ENCODE measurements at places on chromosomes 1 and 21.

DNA sequence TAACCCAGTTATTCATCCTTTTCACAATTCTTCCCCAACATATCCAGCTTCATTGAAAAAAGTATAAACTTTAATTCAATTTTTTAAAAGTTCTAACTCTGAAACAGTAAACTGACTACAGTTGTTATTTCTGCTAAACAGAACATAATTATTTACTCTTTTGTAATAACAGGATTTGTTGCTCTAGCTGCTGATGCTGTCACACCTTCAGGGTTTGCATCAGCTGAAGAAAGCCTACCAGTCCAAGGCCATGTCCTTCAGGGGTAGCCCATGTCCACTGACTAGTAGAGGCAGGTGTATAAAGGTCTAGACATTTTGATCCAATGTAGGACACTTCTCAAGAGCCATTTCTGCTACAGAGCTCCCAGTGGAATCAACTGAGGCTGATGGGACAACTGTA lies 107.7 kb downstream of the CDC42BPA start:
- no peak for DNase-seq

GRCh38 chr1:22831729-22832413 lies 121.2 kb downstream of the EPHB2 start:
- no peak for DNase-seq

- DNase-seq = peak; percentile 78
Measured at GRCh38 chr21:41425954-41426675, at the start of gene MX1. TSS of gene MX1 (plus strand) at chr21:41426239. CDS start at chr21:41432071, 5,832 bp downstream.

DNA sequence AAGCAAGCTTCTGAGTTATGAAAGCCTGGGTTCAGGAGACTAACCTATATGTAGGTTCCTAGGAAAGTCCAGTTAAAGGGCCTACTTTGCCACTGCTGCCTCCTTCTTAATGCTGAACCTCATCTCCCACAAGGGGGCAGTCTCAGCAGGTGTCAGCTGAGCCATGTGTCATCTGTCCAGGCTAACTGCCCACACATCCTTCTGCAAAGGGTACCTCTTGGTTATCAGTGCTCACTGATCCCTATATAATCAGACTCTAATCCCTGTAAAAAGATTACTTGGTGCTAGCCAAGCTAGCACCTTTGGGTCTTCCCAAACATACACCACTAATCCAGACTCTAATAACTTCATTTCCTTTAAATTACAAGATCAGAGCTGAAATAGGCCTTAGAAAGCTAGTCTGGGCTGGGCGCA lies 9.0 kb downstream of the PRDX1 start:
- DNase-seq = peak; percentile 32

DNA sequence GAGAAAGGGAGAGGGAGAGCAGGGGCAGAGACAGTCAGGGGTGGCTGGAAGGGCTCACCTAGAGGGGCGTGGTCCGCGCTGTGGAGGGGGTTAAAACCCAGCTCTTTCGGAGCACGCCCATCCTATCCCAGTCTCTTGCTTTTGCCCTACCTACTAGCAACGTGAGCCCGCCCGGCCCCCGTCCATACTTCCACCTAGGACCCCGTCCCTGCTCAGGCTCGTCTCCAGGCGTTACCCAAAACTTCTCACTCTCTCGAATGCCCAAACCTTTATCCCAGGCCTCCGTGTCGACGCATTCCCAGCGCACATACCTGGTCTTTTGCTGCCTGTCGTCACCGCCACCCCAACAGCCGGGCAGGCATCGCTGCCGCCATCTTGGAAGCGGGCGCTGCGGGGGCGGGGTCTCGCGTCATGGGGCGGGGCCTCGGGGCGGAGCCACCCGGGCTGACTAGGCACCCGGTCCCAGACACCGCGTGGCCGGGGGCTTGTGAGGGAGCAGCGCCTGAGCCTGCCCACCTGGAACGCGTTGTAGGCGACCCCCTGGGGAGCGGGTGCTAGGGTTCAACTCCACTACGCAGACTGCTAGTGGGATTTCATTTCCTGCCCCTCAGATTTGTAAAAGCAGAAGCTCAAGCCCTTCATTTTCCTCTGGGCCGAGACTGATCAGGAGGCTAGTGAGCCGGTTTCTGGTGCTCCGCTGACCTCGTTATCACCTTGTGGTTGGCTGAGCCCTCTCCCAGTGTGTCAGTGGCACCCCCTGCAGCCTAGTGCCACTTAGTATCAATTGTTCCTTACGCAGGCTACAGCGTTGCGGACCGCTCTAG lies at the start of gene B4GALT3:
Gene B4GALT3, minus strand, starts transcription at position 396 of the 824 bp plus-strand sequence. CDS start 1,447 bp downstream, outside the sequence.
- DNase-seq = peak; percentile 88

DNA sequence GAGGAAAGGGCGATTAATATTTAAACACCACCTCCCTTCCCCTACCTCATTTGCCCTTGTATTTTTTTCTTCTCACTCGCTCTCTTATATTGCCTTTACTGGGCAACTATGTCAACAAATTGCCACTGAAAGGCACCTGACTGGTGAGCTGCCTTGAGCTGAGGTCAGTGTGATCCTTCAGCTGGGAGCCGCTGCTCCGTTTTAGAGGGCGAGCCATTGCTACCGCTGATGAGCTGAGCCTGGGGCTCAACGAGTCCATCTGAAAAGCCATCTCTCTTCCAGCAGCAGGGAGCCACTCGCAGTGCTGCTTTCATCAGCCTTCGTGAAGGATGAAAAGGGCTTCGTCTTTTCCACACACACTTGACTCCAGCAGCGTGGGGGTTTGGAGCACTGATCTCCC lies 108.0 kb upstream of the KIF26B start:
- DNase-seq = no peak

GRCh38 chr1:35350872-35351271 lies 82.4 kb downstream of the ZMYM4 start:
- DNase-seq = no peak

GRCh38 chr1:227420147-227420546 lies 101.9 kb upstream of the CDC42BPA start:
- DNase-seq = no peak

DNA sequence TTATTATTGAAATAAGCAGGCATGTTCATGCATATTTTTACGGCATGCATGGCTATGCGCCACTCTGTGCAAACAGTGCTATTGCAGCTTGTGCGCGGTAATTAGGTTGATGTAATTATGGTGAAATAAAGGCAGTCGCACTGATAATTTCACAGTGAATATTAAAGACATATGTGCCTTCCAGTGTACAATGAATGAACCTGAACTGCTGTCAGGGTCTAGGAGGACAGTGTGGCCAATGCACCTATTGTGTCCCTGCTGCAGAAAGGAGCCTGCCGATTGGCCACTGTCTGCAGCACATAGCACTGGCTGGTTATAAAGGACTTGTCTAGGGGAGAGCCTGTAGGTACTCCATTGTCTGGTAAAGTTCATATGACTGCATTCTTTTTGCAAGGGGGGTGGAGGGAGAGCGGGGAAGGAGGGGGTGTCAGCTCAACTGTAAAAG lies 340.4 kb downstream of the USP25 start:
- DNase-seq = no peak

DNA sequence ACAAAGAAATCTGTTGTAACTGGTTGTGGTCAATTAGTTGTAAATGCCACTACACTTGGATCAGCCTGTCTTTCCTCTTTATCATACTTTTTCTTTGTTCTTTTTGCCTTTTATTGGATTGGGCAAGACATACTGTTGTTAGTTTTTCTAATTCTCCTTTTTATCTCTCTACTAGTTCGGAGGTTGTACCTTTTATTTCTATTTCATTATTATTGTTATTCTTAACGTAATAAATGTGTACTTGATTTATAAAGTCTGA lies 59.2 kb downstream of the IVNS1ABP start:
- DNase-seq = no peak

DNA sequence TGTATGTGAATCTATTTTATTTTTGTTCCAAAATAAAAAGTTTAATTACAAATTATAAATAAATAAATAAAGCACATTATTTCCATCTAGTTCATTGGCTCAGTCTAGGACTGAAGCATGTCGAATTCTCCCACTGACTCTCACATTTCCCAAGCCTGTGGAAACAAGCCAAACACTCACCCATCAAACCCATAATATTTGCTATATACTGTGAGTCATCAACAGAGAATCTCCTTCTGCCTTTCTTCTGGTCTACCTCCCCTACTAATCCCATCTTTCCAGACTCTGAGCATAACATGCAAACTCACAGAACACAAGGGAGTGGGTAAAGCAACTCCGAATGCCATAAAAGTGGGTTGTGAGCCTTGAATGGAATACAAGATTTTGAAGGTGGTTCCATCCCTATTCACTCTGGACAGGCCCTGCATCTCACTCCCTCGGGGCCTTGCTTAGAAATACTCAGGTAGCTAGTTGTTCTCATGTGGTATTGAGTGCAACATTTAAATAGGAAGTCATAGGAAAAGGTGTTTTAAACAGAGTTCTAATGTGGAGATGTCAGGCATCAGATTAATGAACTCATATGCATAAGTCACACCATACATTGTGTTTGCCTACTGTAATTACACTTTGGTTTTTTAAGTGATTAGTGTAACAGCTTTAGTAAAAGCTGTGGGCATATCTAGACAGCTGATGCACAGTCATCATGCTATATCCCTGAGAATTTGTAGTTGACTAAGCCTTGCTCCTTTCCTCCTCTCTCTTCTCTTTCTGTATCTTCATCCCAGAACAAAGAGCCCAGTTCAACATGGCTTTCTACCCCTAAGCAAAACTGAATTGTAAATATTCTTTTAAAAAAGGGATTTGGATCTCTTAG lies 47.0 kb downstream of the F5 start:
- DNase-seq = no peak

GRCh38 chr1:151716771-151717631 lies at the start of gene CELF3:
TSS of gene CELF3 (minus strand) at chr1:151716803. CDS start at chr1:151716020, 783 bp downstream.
- no peak for DNase-seq

- DNase-seq = no peak
Measured at GRCh38 chr1:41498391-41498790, 13.9 kb upstream of the EDN2 start.

DNA sequence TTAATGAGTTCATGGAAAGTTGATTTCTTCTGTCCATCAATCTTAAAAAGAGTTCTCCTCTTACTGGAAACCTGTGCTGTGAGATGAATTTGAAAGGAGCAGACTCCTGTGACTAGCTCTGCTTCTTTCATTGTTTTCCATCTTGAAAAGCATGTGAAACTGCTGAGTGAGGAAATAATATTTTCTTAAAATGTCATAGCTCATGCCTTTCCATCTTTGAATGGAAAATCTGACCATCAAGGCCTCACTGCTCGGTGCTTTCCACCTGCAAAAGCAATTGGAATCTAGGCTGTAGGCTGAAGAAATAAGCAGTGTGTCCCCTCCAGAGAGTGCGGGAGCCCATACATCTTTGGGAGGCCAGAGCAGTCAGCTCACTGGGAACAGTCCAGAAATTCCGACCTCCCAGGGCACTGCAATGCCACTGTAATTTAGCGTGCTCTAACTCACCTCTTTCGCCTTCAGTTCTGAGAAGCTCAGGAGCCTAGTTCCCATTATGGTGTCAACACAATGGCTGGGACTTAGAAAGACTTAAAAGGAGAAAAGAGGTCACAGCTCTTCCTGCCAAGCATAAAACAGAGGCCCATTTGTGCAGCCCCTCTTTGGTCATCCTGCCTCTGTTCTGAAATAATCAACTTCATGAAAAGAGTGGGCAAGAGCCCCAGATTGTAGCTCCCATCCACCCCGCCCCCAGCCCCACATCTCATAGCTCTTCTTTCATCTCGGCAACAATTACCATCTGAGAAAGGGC lies 50.4 kb upstream of the F3 start:
- DNase-seq = no peak

- DNase-seq = no peak
Measured at GRCh38 chr1:20725189-20726117, 7.0 kb downstream of the SH2D5 start.

GRCh38 chr1:87840767-87841166 lies 512.1 kb downstream of the LMO4 start:
- no peak for DNase-seq

- DNase-seq = no peak
Measured at GRCh38 chr1:177227978-177228692, 57.4 kb downstream of the BRINP2 start.

DNA sequence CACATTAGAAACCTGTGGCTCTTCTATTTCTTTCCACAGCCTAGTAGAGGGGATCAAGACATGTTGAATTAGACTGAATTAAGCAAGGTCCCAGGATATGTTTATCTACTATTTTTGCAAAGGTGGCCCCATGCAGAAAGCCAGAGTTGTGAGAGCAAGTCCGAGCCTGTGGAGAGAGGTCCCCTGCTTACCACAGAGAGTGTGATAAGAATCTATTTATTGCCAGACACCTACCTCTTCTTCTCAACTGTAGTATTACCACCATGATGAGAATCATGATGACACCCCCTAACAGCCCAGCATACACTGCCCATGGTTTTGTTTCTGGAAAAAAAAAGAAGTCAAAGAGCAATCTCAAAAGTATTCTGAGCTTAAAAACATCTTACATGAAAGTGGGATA lies 23.0 kb downstream of the SLAMF1 start:
- no peak for DNase-seq

DNA sequence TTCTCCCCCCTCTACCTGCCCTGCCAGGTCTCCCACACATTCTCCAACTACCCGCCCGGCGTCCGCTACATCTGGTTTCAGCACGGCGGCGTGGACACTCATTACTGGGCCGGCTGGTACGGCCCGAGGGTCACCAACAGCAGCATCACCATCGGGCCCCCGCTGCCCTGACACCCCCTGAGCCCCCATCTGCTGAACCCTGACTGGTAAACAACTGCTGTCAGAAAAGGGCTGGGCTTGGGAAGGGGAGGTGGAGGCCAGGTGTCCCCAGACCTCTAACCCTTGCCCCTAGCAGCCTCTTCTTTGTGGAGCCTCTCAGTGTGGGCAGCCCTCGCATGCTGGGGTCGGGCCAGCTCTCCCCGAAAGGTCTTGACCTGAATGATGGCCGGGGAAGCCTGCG lies 2.9 kb upstream of the FBXO6 start:
- DNase-seq = no peak

DNA sequence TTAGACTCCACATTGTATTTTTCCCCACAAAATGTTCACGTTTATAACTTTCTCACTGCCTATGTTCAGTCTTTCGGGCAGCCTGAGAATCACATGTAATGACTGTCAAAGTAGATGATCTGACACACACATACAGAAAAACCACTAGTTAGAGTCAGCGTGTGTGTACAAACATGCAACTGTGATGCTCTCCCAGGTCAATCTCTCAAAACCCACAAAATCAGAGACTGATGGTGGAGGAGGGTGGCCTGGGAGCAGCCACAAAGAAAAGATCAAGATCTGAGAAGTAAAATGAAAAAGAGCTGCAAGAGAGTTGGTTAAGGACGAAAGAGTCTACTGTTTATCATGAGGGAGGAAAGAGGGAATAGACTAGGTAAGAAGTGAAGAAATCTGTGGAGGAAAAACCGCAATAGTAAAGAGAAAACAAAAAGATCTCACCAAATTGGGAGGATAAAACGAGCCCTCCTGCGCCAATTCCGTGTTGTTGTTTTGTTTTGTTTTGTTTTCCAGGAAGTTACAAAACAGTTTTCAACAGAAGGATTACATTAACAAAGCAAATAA lies 2.3 kb downstream of the EGLN1 start:
- no peak for DNase-seq

DNA sequence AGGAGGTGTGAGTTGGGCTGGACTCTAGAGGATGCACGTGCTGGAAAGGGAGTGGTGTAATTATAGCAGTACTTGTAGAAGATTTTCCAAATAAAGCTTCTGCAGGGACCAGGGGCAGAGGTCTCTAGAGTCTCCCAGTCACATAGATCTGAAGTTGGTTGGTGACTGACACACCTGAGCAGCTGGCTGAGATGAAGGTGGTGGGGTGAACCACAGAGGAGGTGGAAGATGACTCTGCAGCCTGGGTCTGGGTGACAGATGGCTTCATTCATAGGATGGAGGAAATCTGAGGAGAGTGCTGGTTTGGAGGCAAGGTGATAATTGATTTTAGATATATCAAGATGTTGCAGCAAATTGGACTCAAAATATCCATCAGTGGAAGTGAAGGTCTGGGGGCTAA lies 178.9 kb upstream of the IVNS1ABP start:
- no peak for DNase-seq

Data from stimulated activated CD4-positive, alpha-beta T cell treated with anti-CD3 and anti-CD28 coated beads, Interleukin-15, amount 100 ng/mL, for 48 hours (primary cell).